NCI-H187 treated with DMSO at 0.1 percent for 48 hours (cell line): ENCODE measurements at places on chromosomes 1 and 21.

DNA sequence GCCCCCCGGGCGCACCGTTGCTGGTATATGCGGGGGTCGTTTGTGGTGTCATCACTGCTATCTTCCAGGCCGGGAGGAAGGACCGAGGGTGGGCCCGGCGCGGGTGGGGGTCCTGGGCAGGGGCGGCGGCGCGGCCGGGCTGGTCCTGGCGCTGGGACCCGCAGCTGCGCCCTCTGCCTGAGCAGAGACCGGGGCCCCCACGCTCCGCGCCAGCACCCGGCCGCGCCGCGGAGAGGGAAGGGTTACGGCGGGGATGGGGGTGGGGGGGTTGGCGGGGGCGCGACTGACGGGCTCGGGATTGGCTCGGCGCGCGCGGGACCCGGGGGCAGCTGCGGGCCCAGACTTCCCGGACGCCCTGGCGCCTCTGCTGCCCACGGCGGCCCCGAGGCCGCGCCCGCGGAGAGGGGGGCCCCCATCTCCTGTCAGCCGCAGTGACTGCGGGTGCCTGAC, 13.8 kb upstream of the SAMD11 start:
- no peak for DNase-seq

DNA sequence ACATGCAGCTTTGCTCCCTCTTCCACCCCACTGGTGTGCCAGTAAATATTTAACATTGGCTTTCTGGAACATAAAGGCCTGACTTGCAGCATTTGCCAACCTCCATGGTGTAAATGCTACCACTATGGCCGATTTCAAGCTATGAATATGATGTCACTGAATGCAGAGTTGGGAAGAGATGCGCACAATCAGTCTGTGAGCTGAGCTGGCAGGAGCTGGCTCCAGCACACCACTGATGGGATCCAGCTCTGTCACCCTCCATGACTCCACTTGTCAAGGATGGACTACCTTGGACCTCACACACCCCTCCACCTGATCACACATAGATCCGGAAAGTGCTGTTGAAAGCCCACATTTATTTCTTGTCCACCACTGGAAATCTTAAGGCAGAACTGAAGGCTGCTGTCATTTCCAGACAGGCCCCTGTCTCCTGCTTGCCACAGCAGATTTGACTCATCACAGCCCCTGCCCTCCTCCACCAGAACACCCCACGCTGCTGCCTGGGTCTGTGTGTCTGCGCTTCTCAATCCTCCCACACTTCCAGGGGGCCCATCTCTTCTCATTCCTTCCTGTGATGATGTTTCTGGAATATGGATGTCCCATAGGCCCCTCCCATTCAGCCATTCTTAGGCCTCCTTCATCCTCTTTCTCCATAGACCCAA, 82.2 kb upstream of the BCAR3 start:
- DNase-seq: no peak

- DNase-seq: no peak
Observed at GRCh38 chr1:79310609-79311008, 304.1 kb upstream of the ADGRL4 start.

- DNase-seq: no peak
Observed at GRCh38 chr1:203638103-203638475, 11.5 kb downstream of the ATP2B4 start.

DNA sequence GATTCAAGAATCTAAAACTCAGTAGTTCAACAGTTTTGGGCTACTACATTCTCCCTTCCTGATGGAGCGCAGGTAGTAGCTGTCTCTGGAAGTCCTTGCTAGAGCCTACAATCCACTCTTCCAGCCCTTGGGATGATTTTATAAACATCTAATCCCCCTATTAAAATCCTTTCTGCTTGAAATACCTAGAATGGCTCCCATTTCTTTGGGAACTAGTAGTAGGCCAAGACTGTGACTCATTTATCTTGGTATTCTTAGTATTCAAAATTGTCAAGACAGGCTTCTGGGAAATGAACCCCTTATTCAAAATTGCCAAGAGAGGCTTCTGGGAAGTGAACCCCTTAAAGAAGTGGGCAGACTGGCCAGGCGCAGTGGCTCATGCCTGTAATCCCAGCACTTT, 142.5 kb upstream of the FGGY start:
- no peak for DNase-seq

- DNase-seq: no peak
Observed at GRCh38 chr1:5742032-5742431, 250.2 kb downstream of the NPHP4 start.

GRCh38 chr1:95117207-95118066, at the start of gene TLCD4:
Gene TLCD4, plus strand, starts transcription at chr1:95117355. Its CDS starts 26,547 bp downstream, at chr1:95143902.
- DNase-seq: no peak

- no peak for DNase-seq
Observed at GRCh38 chr1:116737855-116738321, 16.3 kb upstream of the CD2 start.

DNA sequence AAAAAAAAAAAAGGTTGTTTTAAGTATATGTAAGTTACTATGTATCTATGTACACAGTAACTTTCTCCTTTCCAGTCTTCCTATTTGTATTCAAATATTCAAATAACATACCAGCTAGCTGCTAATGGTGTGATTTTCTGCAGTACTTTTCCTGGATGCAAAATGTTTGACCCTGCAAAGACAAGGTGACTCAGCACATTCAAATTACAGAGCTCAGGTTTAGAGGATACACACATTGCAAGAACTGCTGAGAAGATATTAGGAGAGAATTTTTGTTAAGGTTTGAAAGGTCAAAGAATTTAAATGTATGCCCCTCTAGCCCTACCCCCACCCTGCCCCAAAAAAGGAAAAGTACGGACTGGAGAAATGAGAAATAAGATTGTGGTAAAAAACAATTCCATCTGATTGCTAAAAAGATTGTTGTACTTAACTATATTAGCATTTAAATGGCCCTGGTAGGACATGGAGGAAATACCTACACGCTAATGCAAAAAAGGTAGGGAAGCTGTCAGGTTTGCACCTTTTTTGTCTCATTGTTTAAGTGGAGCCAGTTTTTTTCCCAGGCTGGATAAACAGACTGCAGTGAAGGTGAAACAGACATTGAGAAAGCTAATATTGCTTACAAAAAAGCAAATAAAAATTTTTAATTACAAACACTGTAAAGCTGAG, 45.6 kb downstream of the ZNF281 start:
- no peak for DNase-seq

DNA sequence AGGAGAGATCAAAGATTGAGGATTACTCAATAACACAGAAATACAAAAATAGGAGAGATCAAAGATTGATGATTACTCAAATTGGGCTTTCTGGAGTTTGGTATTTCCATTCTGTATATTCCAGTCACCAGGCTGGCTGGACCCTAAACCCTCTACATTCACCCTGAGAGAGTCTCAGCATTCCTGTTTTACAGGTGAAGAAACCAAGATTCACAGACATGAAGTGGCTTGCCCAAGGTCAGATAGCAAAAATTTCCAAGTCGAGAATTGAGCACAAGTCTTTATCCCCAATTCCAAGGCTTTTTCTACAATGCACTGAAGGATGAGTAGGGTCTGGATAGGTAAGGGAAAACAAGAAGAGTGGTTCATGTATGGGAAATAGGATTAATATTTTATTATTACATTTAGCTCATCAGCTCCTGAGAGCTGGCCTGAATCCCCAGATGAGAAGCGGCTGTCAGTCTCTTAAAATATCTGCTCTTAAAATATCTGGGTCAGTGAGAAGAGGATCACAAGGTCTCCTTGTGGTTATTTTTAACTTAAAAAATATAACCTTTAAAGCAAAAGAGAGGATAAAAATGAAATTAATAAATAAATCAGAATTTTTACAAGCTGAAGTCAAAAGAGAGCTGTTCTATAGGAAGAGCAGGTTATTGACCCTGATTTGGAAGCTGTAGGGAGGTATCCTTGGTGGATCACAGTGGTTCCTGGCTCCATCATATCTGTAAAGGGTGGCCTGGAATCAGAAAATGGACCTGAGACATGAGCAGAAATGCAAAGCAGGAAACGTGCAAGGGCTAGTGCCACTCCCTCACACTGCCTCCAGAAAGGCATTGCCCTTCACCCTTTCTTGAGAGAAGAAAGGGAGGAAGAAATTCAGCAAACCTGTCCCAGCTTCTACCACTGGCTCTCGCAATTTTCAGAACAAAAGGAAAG, 29.1 kb upstream of the SEC16B start:
- no peak for DNase-seq

DNA sequence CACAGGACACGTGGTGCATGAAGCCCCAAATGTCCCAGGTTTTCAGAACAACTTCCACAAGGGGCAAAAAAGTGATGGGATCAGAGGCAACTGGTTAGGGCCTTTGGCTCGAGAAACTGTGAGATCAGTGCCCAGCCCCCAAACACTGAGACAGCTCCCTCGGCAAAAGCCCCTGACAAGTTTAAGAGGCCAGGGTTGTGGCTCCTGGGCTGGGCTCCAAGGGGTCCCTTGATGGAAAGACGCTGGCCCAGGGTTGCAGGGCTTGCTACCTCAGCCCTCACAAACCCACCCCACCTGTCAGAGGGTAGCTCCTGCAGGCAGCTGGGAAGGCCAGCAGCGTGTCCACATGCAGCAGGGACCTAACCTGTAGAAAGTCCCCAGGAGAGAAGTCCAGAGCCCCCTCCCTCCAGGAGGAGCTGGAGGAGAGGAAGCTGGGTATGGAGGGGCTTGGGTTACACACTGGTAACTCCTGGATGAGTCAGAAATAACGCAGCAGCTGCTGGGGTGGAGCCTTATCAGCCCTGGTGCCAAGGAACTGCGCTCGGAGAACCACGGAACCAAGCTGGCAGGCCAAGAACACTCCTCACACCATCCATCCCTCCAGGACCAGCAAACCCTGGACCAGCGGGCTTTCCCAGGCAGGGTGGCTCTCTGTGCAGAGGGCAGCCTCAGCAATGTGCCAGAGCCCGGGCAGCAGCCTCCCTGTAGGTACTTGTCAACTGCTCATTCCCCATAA, 37.5 kb downstream of the CTNNBIP1 start:
- DNase-seq: no peak

DNA sequence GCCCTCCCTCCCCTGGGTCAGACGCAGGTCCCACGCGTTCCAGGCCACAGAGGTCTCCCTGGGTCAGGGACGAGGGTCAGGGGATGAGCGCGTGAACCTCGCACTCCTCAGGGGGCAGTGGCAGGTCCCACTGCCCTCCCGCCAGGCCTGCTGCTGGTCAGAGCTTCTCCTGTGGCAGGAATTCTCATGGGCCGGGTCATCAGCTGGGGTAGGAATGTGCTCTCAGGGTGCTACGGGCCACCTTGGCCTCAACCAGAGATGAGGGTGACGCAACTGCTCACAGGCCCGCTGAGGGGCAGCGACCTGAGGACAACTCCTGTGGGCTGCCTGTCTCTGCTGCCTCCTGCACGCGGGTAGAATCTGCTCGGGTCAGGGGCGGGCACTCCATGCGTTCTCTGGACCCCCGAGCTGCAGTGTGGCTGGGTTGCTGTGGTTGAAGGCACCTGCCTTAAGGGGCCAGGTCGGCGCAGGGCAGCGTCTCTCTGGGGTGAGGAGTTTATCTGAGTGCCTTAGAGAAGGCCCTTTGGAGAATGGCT, 128.8 kb downstream of the PRDM16 start:
- DNase-seq: no peak

DNA sequence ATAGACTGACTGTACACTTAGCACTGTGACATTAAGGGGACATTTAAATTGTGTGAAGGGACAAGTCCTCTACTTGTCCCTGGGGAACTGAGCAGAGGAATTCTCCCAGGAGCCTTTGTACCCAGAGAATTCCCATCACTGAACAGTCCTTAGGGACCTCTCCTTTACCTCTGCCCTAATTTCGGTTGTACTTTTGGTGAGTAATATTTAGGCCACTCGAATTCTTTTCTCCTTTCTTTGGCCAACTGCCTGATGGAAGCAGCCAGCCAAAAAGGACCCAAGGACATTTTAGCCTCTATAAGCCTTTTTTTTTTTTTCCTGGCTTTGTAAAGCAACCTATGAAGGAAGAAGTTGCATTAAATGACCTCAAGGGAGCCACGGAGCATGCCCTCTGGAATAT, 71.5 kb downstream of the NR5A2 start:
- DNase-seq: no peak

DNA sequence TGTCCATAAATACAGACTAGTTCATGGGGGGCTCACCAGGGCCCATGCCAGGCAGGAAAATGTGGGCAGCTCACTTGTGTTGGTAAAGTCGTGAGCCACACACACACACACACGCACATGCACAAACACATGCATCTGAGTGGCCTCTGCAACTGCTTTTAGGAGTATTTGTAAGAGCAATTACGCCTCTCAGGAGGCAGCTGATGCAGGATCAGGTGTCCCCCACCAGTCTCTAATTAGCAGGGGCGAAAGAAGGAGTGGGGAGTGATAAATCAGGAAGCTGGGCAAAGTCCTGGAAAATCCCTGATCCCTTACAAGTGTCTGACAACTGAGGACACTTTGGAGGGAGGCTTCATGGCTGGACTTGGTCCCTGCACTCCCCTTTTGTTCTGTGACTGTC, 5.7 kb upstream of the IVL start:
- peak; percentile 68 for DNase-seq

- DNase-seq: no peak
Observed at GRCh38 chr1:183185941-183186490, at the start of gene LAMC2. Gene LAMC2, plus strand, starts transcription at chr1:183186264. Its CDS starts 89 bp downstream, at chr1:183186353.

DNA sequence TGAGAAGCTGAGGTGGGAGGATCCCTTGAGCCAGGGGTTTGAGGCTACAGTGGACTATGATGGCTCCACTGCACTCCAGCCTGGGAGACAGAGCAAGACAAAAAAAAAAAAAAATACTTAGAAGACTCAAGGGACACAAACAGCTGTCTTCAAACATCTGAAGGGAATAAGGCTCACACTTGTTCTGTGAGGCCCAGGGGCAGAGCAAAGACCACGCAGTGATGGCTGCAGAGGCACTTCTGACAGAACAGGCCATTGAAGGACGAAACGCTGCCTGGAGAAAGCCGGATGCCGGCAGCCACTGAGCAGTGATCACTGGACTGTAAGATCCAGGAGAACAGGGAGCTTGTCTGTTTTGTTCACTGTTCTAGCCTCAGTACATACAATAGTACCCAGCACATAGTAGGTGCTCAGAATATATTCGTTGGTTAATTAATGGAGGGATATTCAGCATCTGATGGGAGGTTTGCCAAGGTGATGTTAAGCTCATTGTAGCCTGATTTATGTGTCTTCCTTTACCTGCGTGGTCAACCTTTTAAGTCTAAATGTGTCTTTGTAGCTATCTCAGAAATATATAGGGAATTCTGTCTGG, 12.1 kb upstream of the NDC1 start:
- DNase-seq: no peak
